MCF 10A (cell line): ENCODE measurements at places on chromosomes 2 and 18. TPM values are rescaled to one million over a fixed set of nuclear protein-coding genes. Genes with fewer than 3 reads are reported as not detected.

- peaks cover 4% of the 10 kb centered on the region for H3K27me3 ChIP-seq
- H3K27ac ChIP-seq, result no peak overlapping the region
- no peaks in the 10 kb centered on the region for H3K36me3 ChIP-seq
- H3K4me1 ChIP-seq, result peaks cover 6% of the 10 kb centered on the region
- peak; percentile 25 for DNase-seq
- H3K4me3 ChIP-seq, result no peak overlapping the region
These were observed 40.2 kb downstream of the SEMA4F start for GRCh38 chr2:74694281-74694680.

DNA sequence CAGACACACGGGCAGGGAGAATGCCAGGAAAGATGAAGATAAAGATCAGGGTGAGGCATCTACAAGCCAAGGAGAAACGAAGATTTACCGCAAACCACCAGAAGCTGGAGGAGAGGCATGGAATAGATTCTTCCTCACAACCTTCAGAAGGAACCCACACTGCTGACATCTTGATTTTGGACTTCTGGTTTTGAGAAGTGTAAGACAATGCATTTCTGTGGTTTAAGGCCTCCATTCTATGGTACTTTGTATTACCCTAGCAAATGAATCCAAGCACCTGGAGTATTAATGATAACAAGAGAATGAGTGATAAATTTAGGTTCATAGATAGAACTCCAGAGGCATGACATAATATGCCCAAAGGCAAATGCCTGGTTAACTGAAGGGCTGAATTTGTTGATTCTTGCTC is 11.8 kb upstream of the FN1 start:
- peaks cover 6% of the 10 kb centered on the region for H3K36me3 ChIP-seq
- H3K4me1 ChIP-seq, result peaks cover 18% of the 10 kb centered on the region
- no peak overlapping the region for H3K27ac ChIP-seq
- no peak for DNase-seq
- H3K4me3 ChIP-seq, result no peak overlapping the region

GRCh38 chr2:15783489-15783888 is 156.9 kb upstream of the MYCN start:
- no peaks in the 10 kb centered on the region for H3K4me1 ChIP-seq
- no peaks in the 10 kb centered on the region for H3K36me3 ChIP-seq
- peaks cover 79% of the 10 kb centered on the region for H3K27me3 ChIP-seq
- DNase-seq, result no peak

DNA sequence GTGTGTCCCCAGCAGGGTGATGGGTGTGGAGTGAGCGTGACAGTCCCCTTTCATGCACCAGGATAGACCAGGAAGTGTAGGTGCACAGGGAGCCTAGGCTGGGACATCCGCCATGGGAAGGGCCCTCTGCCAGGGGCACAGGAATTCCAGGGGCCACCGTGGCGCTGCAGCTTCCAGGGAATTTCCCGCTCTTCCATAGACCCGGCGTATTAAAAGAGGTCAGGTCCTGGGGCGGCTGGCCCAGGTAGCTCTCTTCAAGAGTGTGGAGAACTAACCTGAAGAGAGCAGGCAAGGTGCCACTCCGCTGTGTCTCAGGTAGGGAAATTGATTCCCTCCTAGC is 42.0 kb downstream of the ATP6V1C2 start:
- H3K27ac ChIP-seq, result no peak overlapping the region
- no peaks in the 10 kb centered on the region for H3K27me3 ChIP-seq
- no peak for DNase-seq
- no peaks in the 10 kb centered on the region for H3K36me3 ChIP-seq
- no peaks in the 10 kb centered on the region for H3K4me1 ChIP-seq

DNA sequence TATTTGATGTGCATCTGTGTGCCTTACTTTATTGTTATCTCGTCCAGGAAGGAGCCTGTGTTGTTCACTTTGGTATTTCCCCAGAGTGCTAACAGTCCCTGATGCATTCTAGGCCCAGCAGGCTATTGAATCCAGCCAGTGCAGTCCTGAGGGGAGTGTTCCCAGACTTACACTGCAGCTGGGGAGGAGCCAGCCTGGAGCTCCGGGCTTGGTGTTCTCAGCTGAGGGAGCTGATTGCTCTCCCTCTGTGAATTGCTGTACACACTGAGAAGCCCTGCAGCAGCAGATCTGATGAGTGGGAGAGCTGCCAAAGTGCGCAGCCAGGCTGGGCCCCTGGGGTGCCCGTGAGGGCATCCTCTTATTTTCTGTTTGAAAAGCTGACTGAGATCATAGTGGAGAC is 159.2 kb downstream of the GALNT3 start:
- H3K27me3 ChIP-seq, result no peaks in the 10 kb centered on the region
- H3K27ac ChIP-seq, result no peak overlapping the region
- peak; percentile 4 for DNase-seq
- H3K36me3 ChIP-seq, result no peaks in the 10 kb centered on the region
- H3K4me3 ChIP-seq, result no peak overlapping the region
- H3K4me1 ChIP-seq, result no peaks in the 10 kb centered on the region

Gene TMEM37
- 0.17 TPM in 1 of 2 replicates, not detected in the other for total RNA-seq

Gene CYTIP
- total RNA-seq, result 0.19 TPM in 1 of 2 replicates, not detected in the other

Gene C2orf80
- total RNA-seq, result not detected in 2 replicates
